Memory B cell (primary cell): ENCODE measurements at places on chromosomes 5 and 9.

DNA sequence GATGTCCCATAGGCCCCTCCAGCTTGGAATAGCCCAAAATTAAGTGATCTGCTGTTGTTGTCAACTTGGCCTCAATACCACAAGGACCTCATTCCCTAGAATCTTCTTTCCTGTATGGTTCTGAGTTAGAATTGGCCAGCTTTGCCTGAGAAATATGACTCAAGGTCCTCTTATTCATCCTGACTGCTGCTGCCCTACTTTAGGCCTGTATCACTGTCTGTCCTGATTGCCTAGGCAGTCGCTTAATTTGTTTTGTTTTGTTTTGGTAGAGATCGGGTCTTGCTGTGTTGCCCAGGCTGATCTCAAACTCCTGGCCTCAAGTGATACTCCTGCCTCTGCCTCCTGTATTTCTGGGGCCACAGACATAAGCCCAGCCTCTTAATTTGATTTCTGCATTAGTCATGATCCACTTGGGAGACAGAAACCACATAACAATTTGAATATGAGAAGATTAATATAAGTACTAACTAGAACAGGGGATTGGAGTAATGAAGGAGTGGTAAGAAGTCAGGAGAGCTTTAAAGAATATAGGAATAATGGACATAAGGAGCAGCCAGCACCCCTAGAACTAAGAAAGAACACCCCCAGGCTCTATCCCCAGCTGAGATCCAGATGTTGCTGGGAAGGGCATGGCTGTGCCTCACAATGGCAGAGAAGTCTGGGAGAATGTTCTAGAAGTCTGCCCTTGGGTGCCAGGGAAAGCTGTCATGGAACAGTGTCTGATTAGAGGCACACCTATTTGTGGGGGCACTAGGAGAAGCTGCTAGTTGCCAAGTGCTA lies 4.6 kb downstream of the TEX53 start:
- peak; percentile 6 for DNase-seq

DNA sequence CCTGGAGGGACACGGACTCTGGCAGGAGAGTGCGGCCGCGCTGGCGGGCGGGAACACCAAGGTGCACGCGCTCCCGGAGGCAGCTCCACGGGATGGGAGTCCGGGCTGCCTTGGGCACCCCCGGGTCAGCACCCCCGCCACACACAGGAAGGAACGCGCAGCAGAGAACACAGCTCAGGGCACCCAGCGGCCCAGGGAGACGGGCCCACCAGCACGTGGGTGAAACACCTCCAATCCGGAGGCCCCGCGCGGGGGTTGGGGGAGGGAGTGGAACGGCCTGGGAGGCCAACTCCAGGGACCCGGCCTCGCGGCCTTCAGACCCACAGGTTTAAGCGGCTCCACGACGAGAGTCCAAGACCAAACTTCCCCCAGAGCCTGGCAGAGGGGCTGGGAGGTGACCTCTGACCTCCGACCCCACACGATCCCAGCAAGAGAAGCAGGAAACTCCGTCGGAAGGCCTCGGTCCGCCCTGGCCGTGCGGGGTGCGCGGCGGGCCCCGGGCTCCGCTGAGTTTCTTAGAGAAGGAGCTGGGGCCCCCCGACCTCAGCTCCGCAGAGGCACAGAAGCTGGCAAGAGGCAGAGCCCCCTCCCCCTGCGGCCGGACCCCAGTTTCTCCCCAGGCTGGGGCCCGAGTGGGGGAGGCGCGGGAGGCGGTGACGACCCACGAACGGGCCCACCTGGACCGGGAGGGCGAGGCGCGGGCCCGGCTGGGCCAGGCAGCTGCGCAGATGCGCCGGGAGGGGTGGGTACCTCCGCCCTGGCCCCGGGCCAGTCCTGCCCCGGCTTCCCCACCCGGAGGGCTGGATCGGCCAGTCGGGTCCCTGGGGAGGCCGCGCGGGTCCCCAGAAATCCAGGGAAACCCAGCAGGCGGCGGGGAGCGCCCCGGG lies 851 bp downstream of the NACC2 start:
- DNase-seq = no peak

DNA sequence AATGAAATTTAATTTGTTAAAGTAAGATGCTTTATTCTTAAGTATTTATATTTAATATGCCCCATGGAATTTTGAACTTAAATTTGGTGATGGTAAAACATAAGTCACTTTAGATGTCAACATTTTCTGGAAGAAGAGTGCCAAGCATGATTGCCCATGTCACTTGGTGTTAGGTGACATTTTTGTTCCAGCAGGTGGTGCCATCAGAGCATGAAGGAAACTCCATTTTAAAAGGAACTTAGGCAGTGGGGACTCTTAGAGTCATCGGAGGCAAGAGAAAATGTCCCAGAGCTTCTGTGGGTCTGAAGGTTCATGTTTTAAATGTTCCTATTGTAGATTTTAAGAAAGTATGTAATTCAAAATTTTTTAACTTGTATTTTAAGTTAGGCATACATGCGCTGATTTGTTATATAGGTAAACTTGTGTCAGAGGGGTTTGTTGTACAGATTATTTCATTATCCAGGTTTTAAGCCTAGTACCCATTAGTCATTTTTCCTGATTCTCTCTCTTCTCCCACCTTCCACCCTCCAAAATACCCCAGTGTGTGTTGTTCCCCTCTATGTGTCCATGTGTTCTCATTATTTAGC lies 789.3 kb downstream of the SEMA5A start:
- no peak for DNase-seq

GRCh38 chr9:138013273-138013672 lies 135.7 kb downstream of the CACNA1B start:
- no peak for DNase-seq

- DNase-seq = no peak
Observed at GRCh38 chr5:96016216-96016615, 54.6 kb upstream of the ELL2 start.

DNA sequence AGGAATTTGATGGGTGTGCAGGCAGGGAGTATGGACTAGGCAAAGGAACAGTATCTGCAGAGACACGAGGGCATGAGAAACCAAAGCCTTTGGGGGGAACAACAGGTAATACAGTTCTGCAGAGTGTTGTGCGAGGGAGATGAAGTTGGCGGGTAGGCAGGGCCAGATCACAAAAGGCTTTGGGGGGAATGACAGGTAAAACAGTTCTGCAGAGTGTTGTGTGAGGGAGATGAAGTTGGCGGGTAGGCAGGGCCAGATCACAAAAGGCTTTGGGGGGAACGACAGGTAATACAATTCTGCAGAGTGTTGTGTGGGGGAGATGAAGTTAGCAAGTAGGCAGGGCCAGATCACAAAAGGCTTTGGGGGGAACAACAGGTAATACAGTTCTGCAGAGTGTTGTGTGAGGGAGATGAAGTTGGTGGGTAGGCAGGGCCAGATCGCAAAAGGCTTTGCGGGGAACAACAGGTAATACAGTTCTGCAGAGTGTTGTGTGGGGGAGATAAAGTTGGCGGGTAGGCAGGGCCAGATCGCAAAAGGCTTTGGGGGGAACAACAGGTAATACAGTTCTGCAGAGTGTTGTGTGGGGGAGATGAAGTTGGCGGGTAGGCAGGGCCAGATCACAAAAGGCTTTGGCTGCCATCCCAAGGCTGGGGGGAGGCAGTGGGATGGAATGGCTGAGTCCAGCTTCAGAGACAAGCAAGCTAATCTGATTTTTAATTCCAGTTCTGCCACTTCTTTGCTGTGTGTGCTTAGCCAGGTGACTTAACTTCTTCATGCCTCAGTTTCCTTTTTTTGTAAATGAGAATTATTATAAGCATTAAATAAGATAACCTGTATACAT lies 33.0 kb downstream of the FRMPD1 start:
- no peak for DNase-seq

DNA sequence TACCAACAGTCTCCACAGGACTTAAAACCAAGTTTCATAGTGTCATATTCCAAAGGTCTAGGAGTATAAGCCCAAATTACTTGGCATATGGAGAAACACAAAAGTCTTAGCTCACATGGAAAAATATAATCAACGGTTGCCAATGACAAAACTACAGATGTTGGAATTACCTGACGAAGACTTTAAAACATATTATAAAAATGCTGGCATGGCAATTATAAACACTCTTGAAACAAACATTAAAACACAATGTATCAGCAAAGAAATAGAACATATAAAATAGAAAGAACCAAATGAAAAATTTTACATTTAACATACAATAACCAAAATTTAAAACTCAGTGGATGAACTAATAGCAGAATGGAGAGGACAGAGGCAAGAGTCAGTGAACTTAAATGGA lies 7.9 kb upstream of the WDR41 start:
- no peak for DNase-seq

DNA sequence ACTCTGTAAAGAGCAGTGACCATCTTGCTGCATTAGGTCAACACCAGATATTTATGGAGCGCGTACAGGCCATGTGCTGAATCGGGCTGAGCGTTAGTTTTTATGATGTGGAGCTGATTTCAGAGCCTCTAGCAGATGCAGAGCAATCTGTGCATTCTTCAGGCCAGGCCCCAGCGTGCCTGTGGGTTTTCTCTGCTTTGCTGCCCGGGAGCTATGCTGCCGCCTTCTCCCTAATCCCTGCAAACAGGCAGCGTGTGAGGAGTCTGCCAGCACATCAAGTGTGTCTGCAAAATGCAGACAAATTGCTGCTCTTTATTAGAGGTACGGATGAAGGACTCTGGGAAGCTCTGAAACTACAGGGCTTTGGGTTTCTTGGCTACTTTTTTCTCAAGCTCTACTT lies 170.0 kb downstream of the NTRK2 start:
- DNase-seq = no peak
